HFFc6 (cell line): ENCODE measurements at places on chromosomes 13 and 19.

GRCh38 chr19:1270213-1270853 lies 1.2 kb downstream of the CIRBP start:
- peak overlapping the region; percentile 92 for H3K4me3 ChIP-seq
- DNase-seq: no peak
- H3K27me3 ChIP-seq: peaks cover 17% of the 10 kb centered on the region

DNA sequence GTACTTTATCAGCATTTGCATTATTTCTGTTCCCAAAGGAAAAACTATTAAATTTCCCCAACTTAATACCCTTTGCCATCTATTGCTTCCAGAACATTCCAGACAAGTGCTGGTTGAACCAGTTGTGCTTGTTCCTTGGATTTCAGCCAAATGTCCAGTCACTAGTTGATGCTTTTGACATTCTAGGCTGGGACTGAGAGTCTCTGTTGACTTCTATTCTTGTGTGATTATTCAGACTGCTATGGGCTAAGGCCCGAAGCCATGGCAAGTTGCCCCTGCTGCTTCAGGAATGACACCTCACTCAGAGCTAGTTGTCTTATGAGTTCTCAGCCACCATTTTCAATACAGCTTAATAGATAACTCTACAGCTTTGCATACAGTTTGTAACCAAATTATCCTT lies 458.1 kb upstream of the ARGLU1 start:
- H3K4me1 ChIP-seq: peaks cover 8% of the 10 kb centered on the region; the same call in 1 of the 2 replicates
- no peak overlapping the region for H3K4me3 ChIP-seq
- H3K36me3 ChIP-seq: no peaks in the 10 kb centered on the region
- H3K27ac ChIP-seq: no peak overlapping the region

- H3K36me3 ChIP-seq: no peaks in the 10 kb centered on the region
- DNase-seq: no peak
- H3K27me3 ChIP-seq: peaks cover 40% of the 10 kb centered on the region
- H3K4me3 ChIP-seq: no peak overlapping the region
Observed at GRCh38 chr19:55426042-55426441, 17.1 kb downstream of the SHISA7 start.

GRCh38 chr19:2374808-2375207 lies 14.7 kb downstream of the TMPRSS9 start:
- peaks cover 10% of the 10 kb centered on the region for H3K27me3 ChIP-seq
- no peak overlapping the region for H3K27ac ChIP-seq
- peaks cover 27% of the 10 kb centered on the region for H3K4me1 ChIP-seq
- H3K4me3 ChIP-seq: no peak overlapping the region
- no peak for DNase-seq

GRCh38 chr19:30161021-30161655 lies 211.0 kb upstream of the ZNF536 start:
- no peak overlapping the region for H3K4me3 ChIP-seq
- no peaks in the 10 kb centered on the region for H3K27me3 ChIP-seq
- no peaks in the 10 kb centered on the region for H3K4me1 ChIP-seq
- DNase-seq: no peak
- H3K36me3 ChIP-seq: no peaks in the 10 kb centered on the region

- DNase-seq: no peak
- H3K27ac ChIP-seq: no peak overlapping the region
- H3K36me3 ChIP-seq: no peaks in the 10 kb centered on the region
- H3K27me3 ChIP-seq: peaks cover 49% of the 10 kb centered on the region
- no peaks in the 10 kb centered on the region for H3K4me1 ChIP-seq
Observed at GRCh38 chr19:35862528-35862927, 5.8 kb downstream of the KIRREL2 start.
